ENCODE measurements at places on chromosomes 2 and 18.

DNA sequence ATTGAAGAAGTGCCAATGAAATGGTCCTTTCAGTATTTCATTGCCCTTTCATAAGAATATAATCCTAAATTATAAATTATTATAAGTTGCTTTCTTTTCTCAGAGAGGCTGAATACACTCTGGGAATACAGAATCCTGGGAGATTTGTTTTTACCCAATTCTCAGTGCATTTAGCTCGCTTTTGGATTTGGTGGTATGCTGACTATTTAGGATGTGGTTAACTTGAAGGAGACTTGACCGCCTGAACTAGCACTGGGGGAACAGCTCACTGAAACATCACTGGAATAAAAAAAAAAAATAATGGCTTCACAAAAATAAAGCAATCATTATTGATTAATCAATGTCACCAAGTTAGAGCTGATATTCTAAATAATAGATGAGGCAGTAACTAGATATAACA, 10.2 kb downstream of the TNFAIP6 start:
- peak; percentile 18 for DNase-seq

DNA sequence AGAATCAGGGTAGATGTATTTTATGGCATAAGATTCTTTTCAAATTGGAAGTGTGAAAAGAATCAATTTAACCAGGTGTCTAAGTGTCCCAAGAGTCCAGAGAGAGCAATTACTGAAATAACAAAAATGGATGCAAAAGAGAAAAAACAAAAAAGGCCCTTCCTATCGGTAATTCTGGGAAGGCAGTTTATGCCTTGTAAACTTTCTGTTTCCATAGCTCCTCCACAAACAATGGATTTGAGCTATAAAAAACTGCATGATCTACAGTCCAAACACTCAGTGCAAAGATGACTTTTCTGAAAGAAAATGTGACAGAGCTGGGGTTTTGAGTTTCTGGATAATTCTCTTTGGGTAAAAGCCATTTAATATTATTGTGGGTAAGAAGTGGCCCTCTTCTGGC, 366.1 kb downstream of the EN1 start:
- no peak for DNase-seq

DNA sequence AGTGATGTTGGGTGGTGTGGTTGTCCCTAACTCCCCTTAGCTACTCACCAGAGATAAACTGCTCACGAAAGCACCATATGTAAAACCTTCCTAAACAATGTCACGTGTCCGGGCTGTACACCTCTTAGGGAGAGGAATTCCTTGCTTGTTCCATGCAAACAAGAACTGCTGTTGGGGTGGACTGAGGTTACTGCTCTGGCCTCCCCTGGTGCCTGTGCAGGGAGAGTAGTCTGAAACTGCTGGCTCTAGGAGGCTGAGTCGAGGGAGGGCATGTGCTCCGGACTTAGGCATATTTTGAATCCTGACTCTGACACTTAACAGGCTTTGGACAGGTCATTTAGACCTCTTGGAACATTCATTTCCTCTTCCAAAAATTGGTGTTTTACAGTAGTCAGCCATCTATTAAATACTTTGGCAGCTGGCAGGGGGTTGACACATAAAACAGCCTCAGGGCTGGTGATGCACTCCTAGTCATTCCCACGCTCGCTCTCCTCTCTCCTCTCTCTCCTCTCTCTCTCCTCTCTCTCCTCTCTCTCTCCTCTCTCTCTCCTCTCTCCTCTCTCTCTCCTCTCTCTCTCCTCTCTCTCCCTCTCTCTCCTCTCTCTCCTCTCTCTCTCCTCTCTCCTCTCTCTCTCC, 10.6 kb downstream of the THNSL2 start:
- DNase-seq = peak; percentile 15

DNA sequence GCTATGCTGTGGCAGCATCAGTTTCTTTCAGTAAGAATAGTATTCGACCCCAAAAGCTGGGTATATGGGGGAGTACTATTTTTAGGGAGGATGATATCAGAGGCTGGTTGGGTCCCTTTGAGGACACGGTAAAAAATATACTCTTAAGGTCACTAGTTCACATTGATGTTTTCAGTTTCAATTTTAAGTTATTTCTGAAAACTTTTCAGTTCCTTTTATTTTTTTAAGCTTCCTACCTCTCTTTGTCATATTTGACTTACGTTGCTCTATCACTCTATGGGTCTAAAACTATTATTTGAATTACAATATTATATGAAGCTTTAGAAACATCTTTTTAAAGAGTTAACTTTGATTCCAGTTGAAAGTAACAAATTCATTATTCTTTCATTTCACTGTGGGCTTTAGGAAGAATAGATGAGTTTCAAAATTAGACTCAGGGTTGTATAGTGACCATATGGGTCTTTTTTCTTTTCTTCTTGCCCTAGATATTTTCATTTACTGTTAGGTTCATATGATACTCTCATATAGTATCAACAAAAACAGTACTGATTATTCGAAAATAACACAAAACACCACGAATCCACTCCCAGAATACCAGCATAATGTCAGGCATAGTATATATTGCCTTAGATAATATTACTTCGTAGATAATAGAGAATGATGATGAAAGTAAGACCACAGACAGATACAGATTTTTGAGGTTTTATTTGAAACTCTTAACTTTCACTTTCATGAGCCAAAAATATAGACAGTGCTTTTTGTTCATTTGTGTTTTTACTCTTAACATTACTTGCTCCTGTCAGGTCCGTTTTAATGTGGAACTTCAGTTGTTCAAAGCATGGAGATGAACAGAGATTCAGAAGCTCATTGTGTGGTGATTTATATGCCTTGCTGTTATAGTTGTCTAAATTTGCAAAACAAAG, 9.8 kb downstream of the RMDN2 start:
- DNase-seq = peak; percentile 8

- no peak for DNase-seq
Measured at GRCh38 chr2:166334805-166335204, 40.9 kb downstream of the SCN9A start.

GRCh38 chr2:85887566-85888019, 1.2 kb downstream of the ST3GAL5 start:
- peak; percentile 78 for DNase-seq

DNA sequence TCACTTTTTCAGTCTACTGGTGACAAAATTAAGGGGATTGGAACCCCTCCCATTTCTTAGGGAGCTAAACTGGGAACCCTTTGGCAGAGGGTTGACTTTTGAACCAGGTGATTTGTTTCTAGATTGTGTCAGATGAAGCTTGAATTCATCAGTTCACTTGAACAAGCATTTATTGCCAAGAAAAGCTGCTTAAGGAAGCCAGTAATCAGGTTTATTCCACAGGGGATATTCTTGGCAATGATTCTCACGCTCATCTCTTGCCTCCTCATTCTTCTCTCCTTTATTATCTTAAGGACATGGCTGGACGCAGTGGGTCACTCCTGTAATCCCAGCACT, 101.0 kb downstream of the ALPK2 start:
- no peak for DNase-seq

DNA sequence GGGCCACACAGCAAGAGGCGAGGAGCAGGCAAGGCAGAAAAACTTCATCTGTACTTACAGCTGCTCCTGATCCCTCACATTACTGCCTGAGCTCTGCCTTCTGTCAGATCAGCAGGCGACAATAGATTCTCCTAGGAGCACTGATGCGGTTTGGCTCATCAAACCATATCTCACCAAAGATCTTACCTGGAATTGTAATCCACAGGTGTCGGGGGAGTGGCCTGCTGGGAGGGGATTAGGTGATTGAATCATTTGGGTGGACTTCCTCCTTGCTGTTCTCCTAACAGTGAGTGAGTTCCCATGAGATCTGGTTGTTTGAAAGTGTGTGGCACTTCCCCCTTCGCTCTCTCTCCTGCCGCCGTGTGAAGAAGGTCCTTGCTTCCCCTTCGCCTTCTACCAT, 647.3 kb downstream of the SOCS6 start:
- no peak for DNase-seq

DNA sequence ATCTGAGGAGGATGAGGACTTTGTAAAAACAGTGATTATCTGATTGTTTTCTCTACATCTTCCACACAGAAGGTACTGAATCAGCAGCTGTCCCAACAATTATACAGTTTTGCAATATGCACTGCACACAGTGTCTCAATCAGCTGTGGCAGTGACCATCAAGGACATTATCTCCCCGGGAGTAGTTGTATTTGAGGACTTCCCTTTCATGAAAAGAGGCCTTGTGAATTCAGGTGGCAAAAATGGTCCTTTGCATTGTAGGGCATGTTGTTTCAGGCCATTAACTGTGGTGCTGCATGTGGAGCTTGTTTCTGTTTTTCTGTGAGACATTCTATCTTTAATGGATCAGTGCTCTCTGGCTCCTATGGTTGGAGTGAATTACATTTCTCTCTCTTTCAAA, 779.4 kb upstream of the FSHR start:
- no peak for DNase-seq

- peak; percentile 82 for DNase-seq
Measured at GRCh38 chr2:13006829-13007717, 290.3 kb downstream of the TRIB2 start.

- no peak for DNase-seq
Measured at GRCh38 chr2:96152304-96153161, 7.3 kb upstream of the DUSP2 start.

DNA sequence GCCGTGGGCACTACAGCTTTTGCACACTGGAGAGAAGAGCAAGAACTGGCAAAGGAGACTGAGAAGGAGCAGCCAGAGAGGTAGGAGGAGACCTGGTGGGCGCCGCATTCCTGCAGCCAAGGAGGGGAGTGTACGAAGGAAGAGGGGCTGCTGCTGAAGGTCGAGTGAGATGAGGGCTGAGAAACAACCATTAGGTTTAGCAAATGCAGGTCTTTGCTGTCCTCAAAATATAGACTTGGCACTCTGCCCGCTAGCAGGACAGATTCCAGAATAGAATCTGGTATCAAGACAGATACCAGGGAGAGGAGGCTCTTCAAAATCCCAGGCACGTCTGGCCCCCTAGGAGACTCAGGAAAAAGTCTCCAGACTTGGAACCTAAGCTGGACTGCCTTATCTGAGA, 83.0 kb downstream of the TGOLN2 start:
- no peak for DNase-seq

DNA sequence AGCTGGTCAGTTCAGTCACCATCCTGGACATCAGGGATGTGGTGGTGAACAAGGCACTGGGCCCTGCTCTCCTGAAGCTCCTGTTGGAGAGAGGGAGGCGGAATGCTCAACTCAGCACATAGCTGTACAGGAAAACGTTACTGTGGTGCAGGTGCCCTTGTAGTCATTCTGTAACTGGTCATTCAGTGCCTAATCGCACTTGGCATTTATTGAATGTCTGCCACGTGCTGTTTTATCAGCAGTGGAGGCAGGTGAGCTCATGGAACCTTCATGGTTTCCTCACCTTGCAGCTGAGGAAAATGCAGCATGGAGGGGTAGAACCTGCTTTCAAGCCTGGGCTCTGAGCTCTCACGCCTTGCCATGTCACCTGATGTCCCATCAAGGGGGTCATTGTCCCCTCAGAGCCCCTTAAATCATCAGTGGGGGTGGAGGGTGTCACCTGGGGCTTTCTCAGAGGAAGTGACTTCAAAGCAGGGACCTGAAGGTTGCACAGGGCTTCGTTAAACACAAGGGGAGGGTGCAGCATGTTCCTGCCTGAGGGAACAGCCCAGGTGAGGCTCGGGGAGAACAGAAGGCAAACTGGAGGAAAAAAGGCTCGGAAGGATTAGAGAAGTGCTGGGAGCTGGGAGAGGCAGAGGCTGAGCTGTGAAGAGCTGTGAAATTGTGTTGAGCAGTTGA, 56.0 kb upstream of the RPL31 start:
- no peak for DNase-seq

DNA sequence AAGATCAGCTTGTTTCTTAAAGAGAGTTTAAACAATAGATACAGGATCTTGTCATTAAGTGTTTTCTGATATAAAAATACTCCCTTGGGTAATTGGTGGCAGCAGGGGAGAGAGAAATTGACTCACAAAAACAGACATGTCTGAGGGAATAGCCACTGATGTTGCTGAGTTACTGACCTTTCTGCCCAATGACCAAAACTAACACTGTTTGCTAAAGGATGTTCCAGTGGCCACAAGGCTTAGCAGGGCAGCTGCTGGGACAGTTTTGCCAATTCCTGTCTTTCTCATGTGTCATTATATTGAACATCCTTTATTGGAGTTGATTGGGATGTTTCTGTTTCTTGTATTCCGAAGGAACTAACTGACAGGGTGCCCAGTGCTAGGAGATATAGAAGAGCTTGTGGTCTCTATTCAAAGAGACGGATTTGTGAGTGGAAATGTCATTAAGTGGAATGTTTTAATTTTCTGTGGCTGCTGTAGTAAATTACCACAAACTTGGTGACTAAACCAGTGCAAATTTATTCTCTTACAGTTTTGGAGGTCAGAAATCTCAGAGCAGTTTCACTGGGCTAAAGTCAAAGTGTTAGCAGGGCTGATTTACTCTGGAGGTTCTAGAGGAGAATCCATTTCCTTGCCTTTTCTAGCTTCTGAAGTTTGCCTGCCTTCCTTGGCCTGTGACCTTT, 124.8 kb upstream of the RMDN2 start:
- DNase-seq = no peak

DNA sequence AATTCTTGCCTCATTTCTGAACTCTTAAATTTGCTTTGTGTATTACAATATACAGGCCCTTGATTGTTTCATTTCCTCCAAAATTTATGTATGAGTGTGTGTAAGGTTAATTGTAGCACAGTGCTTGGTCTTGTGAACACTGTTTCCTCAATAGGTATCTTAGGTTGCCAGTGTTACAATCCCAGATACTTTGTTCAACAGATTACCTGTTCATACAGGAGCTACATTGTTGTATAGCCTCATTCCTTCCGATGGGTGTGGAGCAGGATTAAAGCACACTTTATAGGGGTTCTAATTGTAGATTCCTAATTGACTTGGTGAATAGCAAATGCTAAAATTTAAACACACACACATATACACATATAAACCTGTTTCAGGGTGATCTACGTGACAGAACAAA, 10.7 kb downstream of the RBBP8 start:
- DNase-seq = no peak

DNA sequence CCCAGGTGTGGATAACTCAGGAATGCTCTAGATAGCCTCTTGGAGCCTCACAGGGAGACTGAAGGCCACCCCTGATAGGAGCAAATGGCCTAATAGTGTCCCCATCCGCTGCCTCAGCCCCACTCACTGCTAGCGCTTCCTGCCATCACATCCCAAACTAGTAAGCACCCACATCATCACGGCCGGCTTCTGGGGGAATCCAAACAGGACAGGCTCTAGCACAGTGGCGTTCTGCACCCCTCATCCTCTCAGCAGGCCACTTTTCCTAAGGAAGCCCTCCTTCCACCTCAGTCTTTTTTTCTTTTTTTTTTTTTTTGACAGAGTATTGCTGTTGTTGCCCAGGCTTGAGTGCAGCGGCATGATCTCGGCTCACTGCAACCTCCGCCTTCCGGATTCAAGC, 6.3 kb upstream of the AMER3 start:
- DNase-seq = no peak

DNA sequence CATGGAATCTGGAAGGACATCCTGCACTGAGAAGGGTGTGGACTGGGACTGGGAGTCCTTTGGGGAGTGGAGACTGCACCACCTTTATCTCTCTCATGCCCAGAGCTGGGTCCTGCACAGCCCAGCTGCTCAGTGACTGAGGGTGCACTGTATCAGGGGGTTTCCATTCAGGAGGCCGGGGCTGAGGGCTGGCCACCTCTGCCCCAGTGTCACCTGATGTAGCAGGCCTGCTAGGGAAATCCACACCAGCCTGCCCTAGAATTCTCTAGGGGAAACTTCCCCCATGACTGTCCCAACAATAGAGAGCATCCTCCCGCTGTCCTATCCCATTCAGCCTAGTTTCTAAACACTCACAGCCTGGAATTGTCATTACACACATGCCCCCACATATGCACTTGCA, 116.7 kb downstream of the CTIF start:
- no peak for DNase-seq
